ENCODE measurements at places on chromosomes 3 and 15. TPM values are rescaled to one million over a fixed set of nuclear protein-coding genes. Genes with fewer than 3 reads are reported as not detected.

- DNase-seq: no peak
Observed at GRCh38 chr3:112689989-112690388, 49.0 kb upstream of the CCDC80 start.

DNA sequence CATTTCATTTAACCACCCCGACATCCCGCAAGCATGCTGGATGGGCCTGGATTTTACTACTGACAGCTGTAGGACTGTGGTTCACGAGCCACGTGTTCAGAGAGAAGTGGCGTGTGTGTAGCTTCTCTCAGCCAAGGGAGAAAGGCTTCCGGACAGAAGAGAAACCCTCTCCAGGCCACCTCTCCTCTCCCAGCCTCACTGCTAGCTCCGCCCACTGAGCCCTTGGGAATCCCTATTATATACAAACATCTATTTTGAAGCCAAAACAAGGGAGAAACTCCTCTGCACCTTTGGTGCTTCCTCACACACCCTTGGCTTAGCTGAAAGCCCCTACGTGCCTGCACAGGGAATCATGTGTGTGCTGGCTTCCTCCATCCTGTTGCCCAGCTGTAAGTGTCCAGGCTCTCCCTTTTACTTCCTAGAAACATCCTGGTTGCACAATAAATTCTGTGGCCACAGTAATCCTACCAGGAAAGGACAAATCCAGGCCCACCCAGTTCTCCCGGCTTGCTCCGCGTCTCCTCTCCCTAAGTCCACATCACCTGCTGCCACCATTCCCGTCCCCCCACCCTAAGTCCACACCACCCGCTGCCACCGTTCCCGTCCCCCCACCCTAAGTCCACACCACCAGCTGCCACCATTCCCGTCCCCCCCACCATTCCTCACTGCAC, 30.5 kb downstream of the PCSK6 start:
- DNase-seq: no peak

DNA sequence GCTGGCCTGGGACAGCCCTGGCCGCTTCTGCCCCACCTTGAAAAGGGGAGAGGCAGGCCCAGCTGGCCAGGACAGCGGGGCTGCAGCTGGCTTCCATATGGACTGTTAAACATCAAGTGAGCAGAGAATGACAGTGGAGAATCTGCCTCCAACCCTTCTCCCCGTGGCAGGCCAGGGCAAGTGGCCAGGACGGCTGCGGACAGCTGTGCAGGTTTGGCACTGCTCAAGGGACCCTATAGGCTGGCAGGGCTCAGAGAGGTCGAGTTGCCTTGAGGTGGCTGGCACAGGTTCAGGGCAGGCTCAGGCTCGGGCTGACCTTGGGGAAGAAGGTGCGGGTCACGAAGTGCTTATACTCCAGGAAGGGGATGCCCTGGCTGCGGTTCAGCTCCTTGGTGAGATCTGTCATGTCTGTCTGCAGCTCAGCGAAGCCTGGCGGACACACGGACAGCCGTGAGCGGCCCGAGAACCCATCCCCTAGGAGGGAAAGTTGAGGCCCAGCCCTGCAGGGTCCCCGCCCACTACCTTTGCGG, 24.3 kb downstream of the H1-8 start:
- DNase-seq: no peak

DNA sequence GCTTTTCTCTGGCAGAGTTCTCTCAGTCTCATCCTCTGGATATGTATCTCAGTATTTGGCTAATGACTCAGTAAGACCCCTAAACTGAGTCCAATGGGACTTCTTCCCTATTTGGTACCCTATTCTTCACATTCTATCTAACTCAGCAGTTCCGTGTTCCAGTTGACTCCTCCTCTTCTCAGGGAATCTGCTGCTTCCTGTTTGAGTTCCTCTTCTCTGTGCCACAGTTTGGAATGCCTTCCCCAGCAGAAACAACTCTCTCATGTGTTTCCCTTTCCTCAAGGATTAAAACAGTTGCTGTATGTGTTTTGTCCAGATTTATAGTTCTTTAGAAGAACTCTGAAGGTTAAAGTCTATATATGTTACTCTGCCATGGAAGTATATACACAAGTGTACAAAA, 344.0 kb upstream of the RARB start:
- DNase-seq: no peak

DNA sequence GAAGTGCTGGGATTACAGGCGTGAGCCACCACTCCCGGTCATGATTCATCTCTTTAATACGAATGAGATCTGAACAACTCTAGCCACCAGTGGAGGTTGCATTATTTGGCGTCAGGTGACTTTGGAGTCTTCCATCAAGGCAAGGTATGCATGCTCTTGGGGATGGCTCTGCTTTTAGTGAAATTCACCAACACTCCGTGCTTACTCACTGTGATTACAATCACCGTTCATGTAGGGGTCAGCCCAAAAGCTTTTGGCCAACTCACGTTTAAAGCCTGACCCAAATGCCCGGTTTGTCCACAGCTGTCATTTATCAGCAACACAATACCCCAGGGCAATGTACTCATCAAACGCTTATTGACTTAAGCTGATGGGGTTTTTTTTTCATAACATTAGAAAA, 155.4 kb downstream of the PDZRN3 start:
- no peak for DNase-seq

- no peak for DNase-seq
Observed at GRCh38 chr3:134253475-134254226, 3.0 kb upstream of the RYK start.

DNA sequence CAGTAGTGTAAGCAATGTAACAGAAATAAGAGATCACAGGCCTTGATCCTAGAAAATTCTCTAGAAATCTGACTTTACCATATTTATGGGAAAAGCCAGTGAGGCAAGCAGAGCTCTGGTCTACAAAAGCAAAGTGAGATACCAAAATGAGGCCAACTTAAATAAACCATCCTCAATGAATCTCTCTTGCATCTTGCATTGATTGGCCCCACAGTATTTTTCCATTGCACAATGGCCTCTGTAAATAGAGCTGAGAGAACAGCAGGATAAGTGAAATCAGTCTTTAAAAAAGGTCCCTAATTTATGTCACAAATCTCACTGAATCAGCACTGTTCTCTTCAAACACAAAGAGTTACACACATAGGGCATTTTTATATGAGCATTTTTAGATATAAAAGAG, 8.9 kb downstream of the CFAP20DC start:
- no peak for DNase-seq

- peak; percentile 10 for DNase-seq
Observed at GRCh38 chr15:57586661-57587424, 4.9 kb upstream of the MYZAP start.

DNA sequence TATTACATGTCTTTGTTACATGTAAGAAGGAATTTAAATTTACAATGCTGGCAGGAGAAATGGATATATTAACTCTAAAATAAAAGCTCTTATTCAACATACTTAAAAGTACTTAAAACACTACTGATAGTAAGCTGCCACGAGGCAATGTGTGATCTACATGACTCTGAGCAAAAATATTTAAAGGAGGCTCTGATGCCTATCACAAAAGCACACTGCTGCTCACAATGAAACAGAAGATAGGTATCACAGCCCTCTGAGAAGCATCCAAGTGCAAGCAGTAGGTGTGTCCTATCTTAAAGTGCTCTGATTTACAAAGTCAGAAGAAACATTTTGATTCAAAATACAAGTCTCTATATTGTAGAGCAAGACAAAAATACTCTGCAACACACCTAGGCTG, 371.2 kb upstream of the WNT5A start:
- no peak for DNase-seq

DNA sequence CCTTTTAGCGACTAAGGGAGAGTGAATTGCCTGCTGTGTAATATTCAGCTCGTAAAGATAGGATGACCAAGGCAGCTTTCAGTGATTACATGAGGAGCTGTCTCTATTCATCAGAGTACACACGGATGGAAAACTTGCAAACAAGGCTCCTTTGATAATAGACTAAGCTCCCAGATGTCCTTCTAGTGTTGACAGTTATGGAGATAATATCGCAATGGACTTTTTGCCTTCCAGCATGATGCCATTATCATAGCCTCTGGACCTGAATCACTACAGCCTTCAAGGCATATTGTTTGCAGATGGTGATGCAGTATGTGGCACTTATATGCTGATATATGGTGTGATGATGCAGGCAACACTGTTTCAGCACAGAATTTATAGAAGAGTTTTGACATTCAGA, 93.9 kb downstream of the ECT2 start:
- DNase-seq: no peak

- DNase-seq: no peak
Observed at GRCh38 chr3:164192974-164193373, 885.3 kb downstream of the SI start.

- DNase-seq: no peak
Observed at GRCh38 chr3:126180477-126181397, at the start of gene ALDH1L1. Gene ALDH1L1, minus strand, starts transcription at chr3:126180586. Its CDS starts 19,607 bp downstream, at chr3:126160979.

DNA sequence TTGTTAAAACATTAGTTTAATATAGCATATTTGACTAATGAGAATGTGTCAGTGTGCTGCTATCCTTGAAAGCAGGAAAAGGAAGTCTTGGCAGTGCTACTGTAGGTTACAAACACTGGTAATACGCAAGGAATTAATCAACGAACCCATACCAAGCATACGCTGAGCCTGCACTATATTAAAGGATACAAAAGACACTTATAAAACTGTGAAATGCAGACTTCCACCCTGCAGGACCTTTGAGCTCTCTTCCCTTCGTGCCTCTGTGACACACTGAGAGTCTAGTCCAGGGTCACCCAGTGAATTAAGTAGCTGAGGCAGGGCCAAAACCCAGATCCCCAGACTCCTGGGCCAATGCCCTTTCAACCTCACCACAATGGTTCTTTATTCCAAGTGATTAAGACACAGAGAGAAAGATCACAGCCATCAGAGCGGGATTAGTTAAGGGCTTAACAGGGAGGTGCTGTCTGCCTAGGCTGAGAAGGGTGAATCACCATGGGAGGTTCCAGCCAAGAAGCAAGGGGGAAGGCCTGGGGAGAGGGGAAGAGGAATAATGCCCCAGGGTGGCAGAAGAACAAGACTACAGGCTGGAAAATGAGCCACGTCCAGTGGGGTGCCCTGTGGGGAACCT, 6.8 kb downstream of the ANXA2 start:
- no peak for DNase-seq

- DNase-seq: no peak
Observed at GRCh38 chr3:123635217-123635616, 50.4 kb upstream of the HACD2 start.

GRCh38 chr15:98257290-98257689, 296.8 kb downstream of the ARRDC4 start:
- DNase-seq: no peak

DNA sequence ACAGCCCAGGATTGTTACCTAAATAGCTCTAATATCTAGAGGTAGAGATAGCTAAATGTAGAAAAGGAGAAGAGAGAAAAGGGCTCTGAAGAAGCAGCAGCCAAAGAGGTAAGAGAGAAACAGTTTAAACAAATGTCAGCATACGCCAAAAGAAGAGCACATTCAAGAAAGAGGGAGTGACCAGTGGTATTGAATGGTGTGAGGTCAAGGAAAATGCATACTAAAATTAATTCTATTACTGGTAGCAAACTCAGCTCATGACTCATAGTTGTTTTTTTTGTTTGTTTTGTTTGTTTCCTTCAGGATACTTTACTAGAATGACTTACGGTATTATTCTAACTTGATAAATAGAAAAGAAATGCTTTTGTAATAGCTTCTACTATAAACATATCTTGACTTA, 86.5 kb upstream of the FXR1 start:
- DNase-seq: no peak

- no peak for DNase-seq
Observed at GRCh38 chr3:97438131-97438530, 326.4 kb upstream of the ARL6 start.

GRCh38 chr15:28260722-28261121, 61.3 kb downstream of the HERC2 start:
- no peak for DNase-seq

GRCh38 chr3:56681984-56682461, 1.0 kb downstream of the TASOR start:
- DNase-seq: no peak

- DNase-seq: no peak
Observed at GRCh38 chr15:67836477-67836876, 3.4 kb downstream of the RNU6-1 start.

DNA sequence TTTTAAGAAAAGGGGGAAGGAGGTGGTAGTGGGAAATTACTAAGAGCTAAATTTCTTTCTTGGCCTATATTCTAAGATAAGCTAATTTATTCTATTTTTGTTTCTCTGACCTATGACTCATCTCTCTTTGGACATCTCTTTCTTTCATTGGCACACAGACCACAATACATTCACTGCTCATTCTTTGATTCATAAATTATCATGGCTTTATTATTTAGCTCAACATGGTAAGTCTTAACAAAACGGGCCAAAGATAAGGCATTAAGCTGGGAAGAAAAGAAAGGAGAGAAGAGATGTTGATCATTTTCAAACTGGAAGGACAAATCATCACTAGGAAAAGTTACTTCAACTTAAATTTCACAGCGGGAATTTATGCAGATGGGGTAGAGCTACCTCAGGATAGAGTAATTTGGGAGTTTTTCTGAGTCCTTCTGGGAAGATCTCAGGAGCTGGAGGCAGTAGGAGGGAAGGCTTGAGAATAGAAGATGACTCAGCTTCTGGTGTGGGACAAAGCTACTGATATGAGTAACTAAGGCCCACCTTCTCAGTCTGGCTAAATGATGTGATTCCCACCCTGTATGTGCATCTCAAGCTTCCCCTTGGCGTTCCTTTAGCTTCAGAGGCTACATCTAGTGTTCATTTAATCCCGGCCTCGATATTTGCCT, 7.5 kb upstream of the ALCAM start:
- no peak for DNase-seq

DNA sequence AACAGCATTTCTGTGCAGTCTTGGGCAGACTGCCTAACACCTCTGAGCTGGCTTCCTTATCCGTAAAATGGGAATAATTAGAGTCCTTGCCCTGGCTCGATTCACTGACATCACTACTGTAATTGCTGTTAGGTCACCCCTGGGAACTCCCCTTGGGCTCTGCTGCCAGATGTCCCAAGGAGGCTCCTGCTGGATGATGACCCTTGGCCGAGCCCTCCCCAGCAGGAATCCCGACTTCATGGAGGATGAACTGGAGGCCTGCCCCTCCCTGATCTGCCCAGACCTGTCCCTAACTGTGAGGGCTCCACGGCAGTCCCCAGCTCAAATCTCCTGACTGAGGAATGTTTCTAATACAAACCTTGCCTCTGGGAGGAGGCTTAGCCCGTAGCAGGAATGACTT, 18.0 kb downstream of the ESYT3 start:
- DNase-seq: no peak

KAT2B gene
- polyA plus RNA-seq: 5.8 TPM

NEK11 gene
- polyA plus RNA-seq: 1.4 TPM

P3H2 gene
- not detected for polyA plus RNA-seq

CNTN3 gene
- not detected for polyA plus RNA-seq

HIGD2B gene
- polyA plus RNA-seq: not detected

LINGO1 gene
- not detected for polyA plus RNA-seq

CLN6 gene
- 2.3 TPM for polyA plus RNA-seq

GNAT1 gene
- not detected for polyA plus RNA-seq

LRRIQ4 gene
- polyA plus RNA-seq: not detected

FILIP1L gene
- 0.12 TPM for polyA plus RNA-seq

KCNMB2 gene
- polyA plus RNA-seq: not detected

Measured in CD8-positive, alpha-beta memory T cell (primary cell).